ENCODE measurements at places on chromosomes 16 and 17.

GRCh38 chr17:76670020-76670717 is 26.6 kb upstream of the ST6GALNAC1 start:
- ATAC-seq = no peak

DNA sequence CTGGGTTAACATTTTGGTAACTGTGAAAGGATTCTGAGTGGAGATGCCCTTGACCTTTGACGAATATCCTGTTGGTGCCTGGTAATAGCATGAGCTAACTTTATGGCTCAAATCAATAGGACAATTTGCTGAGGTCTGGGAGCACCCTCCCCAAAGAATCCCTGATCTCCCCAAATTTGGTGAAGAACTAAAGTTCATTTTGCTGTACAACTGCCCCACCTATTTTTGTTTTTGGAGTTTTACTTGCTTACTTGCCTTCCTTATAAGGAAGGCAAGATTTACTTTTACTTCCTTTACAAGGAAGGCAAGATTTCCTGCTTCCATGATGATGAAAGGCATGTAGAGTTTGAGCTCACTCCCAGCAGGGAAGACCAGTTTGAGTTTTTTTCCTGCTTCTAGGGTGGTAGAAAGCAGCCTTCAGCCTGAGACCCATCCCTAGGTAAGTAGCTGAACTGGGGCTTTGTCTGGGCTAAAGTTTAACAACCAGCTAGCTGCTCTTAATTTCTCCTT is 2.8 kb downstream of the KRTAP4-9 start:
- no peak for ATAC-seq

DNA sequence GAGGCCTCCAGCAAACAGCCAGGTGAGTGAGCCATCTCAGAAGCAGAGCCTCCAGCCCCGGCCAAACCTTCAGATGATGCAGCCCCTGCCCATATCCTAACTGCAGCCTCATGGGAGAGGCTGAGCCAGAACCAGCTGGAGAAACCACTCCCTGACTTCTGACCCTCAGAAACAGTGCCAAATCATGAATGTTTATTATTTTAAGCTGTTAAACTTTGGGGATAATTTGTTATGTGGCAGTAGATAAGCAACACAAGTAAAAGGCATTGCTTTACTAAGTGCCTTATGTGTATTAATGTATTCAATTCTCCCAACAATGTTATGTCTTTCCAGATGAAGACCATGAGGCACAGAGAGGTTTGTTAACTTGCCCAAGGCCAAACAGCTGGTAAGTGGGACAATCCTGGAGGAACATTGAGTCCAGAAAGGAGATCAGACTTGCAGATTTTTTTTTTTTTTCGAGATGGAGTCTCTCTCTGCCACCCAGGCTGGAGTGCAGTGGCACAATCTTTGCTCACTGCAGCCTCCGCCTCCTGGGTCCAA is 59.6 kb downstream of the SOCS1 start:
- no peak for ATAC-seq

- no peak for ATAC-seq
Measured at GRCh38 chr16:87918338-87918737, 18.0 kb downstream of the CA5A start.

GRCh38 chr16:54000361-54000760 is 286.2 kb downstream of the IRX3 start:
- ATAC-seq = no peak

GRCh38 chr17:50699410-50699809 is 8.3 kb downstream of the ANKRD40 start:
- ATAC-seq = no peak

DNA sequence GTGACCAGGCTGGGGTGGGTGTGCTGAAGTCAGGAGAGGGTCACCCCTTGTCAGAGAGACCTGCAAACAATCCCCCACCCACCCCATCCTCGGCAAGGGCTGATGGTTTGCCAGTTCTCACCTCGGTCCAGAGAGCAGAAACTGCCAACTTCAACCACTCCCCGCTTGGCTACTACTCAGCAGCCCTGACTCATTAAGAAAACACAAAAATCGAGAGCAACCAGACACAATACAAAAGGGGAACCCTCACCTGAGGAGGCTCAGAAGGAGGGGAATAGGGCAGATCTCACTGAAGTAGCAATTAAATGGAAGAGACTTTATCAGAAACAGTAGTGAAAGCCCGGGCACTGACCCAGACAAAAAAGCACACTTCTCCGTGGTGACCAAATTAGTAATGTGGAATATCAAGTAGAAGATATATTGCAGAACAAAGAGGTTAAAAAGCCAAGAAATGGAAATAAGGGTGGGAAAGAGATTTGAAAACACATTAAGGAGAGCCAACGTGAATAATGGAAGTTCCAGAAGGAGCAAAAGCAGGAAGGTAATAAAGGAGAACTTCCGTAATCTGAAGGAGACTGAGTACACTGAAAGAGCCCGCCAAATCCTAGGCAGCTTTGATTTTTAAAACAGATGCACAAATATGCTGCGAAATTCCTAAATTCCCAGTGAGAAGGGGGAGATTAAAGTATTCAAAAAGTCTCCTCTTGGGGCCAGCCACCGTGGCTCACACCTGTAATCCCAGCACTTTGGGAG is 23.6 kb downstream of the CENPV start:
- peak; percentile 87 for ATAC-seq

- ATAC-seq = peak; percentile 5
Measured at GRCh38 chr17:58248955-58249269, 10.5 kb downstream of the LPO start.

DNA sequence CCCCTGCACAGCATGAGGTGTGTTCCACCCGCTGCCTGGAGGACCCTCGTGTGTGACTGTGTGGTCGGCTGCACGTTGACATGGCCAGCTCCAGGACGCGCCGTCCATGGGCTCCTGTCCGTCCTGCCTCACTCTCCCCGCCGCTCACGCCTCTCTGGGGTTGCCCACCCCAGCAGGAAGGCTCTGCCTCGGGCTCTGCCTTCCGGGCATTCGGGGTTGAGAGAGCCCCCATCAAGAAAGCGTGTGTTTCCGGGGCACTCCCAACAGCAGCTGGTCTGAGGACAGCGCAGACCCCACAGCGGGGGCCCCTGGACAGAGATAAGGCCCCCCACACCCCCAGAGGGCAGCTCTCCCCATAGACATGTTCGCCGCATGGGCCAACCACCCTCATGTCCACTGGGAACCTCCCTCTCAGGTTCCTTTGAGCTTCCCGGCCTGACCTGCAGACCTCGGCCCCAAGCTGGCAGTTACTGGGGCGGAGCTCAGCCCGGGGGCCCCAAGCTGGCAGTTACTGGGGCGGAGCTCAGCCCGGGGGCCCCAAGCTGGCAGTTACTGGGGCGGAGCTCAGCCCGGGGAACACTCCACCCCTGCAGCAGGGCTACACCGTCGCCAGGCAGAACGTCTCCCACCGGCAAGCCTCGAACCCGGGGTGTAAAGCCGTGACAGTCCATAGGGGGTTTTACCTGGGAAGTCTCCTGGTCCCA is 8.4 kb upstream of the PIEZO1 start:
- no peak for ATAC-seq

GRCh38 chr16:87626905-87627304 is 24.6 kb downstream of the JPH3 start:
- ATAC-seq = no peak

GRCh38 chr16:6407596-6407995 is 925.0 kb upstream of the RBFOX1 start:
- no peak for ATAC-seq

DNA sequence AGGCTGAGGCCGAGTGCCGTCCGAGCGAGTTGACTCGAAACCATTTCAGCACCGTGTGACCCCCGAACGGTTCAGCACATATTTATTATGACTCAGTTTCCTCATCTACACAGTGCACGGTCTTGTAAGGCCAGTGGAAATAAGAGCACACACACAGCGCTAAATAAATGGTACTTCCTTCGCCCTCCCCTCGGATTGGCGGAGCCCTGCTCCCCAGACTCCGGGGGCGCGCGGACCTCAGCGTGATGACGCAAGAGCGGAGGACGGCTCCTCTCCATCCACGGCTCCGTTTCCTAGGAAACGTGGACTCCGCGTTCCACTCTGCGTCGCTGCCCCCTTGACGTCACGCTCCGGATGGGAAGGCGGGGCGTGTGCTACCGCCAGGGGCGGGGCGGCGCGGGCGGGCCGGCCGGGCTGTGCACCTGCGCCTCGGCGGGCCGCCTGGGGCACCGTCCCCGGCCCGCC is at the start of gene PARD6A:
Gene PARD6A (plus strand): TSS at position 397 of the 465 bp plus-strand sequence. CDS start 79 bp downstream, outside the sequence.
- peak; percentile 82 for ATAC-seq

GRCh38 chr17:63247706-63248105 is 198.4 kb downstream of the CYB561 start:
- peak; percentile 30 for ATAC-seq

- no peak for ATAC-seq
Measured at GRCh38 chr16:22736791-22737190, 77.2 kb upstream of the HS3ST2 start.

DNA sequence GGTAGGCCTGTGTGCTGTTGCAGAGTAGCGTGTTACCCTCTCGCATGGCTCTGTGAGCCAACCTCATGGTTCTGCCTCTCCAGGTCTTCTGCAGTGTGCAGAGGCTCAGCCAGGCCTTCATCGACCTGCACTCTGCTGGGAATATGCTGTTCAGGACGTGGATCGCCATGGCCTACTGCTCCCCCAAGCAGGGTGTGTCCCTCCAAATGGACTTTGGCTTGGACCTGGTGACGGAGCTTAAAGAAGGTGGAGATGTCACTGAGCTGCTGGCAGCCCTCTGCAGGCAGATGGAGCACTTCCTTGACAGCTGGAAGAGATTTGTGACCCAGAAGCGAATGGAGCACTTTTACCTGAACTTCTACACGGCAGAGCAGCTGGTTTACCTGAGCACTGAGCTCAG is 75.8 kb upstream of the ENDOV start:
- ATAC-seq = no peak

- ATAC-seq = no peak
Measured at GRCh38 chr16:82623241-82623640, 3.5 kb upstream of the CDH13 start.

- no peak for ATAC-seq
Measured at GRCh38 chr17:68094481-68095078, 59.0 kb downstream of the KPNA2 start.

- ATAC-seq = no peak
Measured at GRCh38 chr17:35841505-35841904, 27.2 kb downstream of the HEATR9 start.

DNA sequence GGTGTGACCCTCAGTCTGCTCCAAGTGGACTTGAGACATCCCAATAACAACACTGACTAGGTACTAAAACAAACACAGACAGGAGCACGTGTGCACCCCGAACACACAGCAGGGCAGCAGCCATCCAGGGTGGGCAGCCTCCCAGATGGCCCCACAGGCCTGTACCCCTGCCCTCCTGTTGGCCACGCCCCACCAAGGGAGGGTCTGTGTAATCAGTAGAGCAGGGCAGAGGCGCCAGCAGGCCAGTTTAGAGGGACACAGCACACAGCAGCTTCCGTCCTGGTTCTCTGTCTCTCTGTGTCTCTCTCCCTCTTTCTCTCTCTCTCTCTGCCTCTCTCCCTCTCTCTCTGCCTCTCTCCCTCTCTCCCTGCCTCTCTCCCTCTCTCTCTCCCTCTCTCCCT is 21.4 kb downstream of the ACTG1 start:
- ATAC-seq = no peak

DNA sequence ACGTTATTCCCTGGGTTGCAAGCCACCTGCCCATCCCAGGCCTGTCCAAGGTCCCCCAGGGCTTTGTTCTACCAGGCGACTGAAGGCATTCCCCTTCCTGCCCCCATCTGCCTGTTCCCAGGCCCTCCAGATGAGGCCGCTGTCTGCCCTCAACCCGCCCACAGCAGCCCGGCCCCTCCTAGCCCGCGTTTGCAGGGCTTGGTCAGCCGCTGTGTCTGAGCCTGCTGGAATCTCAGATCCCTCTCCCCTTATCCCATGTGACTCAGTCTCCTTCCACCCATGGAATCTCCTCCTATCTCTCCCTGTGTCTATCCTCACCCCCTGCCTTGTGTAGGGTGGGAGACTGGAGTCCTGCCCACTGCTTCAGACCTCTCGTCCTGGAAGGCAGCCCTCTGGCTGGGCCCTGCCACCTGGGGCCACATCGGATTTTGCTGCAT is 186.0 kb upstream of the TNRC6C start:
- ATAC-seq = peak; percentile 85

- ATAC-seq = no peak
Measured at GRCh38 chr16:1398351-1398750, 16.2 kb downstream of the UNKL start.

DNA sequence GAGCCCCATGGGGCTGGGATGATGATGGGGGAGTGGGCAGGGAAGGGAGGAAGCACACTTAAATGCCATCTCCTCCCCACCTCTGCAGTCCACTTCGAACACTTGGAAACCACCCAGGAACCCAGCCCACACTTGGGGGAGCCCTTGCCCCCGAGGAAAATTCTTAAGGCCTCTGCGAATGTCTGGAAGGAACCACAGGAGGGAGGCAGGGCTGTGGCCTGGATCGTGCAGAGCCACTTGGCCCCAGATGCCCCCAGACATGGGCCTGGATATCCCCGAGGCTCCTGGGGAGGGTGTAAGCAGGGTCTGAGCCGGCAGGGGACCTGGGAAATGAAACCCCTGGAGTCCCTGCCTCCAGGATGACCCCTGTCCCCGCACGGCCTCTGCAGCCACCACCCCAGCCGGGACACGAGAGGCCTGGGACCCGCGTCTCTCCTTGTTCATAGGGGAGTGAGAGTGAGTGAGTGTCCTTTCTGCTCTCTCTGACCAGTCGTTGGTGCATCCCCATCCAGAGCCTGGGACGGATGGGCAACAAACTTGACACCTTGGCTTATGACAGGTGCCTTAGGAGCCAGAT is 11.8 kb upstream of the MTSS2 start:
- no peak for ATAC-seq

- no peak for ATAC-seq
Measured at GRCh38 chr17:3693829-3694231, 2.1 kb downstream of the P2RX5 start.

DNA sequence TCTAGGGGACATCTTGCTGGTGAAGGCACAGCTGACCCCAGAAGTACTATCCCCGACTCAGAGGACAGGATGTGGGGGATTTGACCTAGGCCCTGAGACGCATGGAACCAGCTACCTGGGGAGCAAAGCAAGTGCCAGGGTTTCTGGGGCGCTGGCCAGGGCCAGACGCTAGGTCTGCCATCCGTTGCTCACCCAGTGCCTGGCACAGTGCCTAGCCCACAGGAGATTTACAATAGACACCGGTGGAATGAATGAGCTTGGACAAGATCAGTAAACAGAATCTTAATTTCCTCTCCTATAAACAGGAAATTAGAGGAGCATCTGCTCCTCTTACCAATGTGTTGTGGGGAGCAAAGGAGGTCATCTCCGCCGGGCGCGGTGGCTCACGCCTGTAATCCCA is 5.0 kb downstream of the RPRML start:
- no peak for ATAC-seq

Data from SK-N-SH treated with all-trans-retinoic acid at 6 μM for 48 hours (cell line).